Heart right ventricle (tissue), 16 donors: ENCODE measurements at places on chromosomes 3 and 15. TPM values are rescaled to one million over a fixed set of nuclear protein-coding genes. Genes with fewer than 3 reads are reported as not detected.

GRCh38 chr3:50817756-50818529 lies 143.2 kb downstream of the DOCK3 start:
- H3K36me3 ChIP-seq: no peaks in the 10 kb centered on the region
- H3K27me3 ChIP-seq: no peaks in the 10 kb centered on the region
- no peak for DNase-seq
- H3K4me3 ChIP-seq: no peak overlapping the region
- H3K27ac ChIP-seq: no peak overlapping the region
- H3K4me1 ChIP-seq: no peaks in the 10 kb centered on the region

DNA sequence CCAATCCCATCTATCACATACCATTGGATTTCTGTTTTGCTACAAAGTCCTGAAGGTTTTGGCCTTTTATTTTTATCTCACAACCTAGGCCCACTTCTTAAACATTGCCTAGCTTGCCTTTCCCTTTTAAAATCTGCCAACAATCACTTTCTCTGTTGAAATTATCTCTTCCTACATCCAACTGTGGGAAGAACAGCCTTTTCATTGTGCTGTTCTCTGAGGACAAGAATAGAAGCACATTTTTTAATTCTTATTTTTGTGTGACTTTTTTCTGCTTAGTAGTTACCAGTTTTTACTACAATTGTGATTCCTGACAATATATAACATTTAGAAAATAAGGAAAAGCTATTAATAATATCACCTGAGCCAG lies 159.2 kb downstream of the CNTN6 start:
- no peaks in the 10 kb centered on the region for H3K4me1 ChIP-seq
- no peak overlapping the region for H3K4me3 ChIP-seq
- no peaks in the 10 kb centered on the region for H3K27me3 ChIP-seq
- H3K27ac ChIP-seq: no peak overlapping the region

DNA sequence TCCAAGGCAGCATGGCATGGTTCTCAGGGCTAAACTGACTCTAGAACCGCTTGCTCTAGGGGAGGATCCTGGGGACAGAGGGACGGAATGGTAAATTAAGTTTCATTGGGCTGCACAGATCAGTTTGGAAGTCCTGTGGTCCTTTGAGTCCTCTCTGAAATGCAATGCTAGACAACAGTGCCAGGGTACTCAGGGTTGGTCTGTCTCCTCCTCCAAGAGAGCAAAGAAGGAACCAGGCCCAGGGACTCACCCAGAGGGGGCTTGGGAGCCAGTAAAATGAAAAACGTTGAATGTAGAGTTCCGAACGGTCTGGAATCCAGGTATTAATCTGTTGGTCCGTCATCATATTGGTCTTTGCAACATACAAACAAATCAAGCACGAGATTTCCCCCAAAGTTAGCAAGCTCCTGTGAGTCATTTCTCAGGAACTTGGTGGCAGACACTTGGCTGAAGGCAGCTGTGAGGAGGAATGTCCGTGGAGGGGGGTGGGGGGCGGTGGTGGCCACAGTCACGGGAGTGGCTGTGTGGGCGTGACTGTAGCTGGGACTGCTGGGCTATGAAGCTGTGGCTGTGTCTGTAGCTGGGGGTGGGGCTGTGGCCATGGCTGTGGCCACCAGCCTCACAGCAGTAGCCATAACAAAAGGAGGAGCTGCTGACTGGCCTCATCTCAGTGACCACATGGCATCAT lies 361.0 kb downstream of the SHQ1 start:
- H3K27ac ChIP-seq: no peak overlapping the region
- H3K4me3 ChIP-seq: no peak overlapping the region
- no peaks in the 10 kb centered on the region for H3K27me3 ChIP-seq

GRCh38 chr15:41974041-41974440 lies 1.7 kb upstream of the EHD4 start:
- no peaks in the 10 kb centered on the region for H3K36me3 ChIP-seq
- no peak overlapping the region for H3K27ac ChIP-seq
- no peaks in the 10 kb centered on the region for H3K27me3 ChIP-seq
- H3K4me3 ChIP-seq: no peak overlapping the region
- H3K4me1 ChIP-seq: no peaks in the 10 kb centered on the region
- DNase-seq: no peak

GRCh38 chr3:134317106-134317947 lies 56.9 kb downstream of the AMOTL2 start:
- DNase-seq: no peak
- H3K4me1 ChIP-seq: peaks cover 34% of the 10 kb centered on the region
- no peaks in the 10 kb centered on the region for H3K36me3 ChIP-seq
- H3K4me3 ChIP-seq: no peak overlapping the region
- H3K27me3 ChIP-seq: no peaks in the 10 kb centered on the region

DNA sequence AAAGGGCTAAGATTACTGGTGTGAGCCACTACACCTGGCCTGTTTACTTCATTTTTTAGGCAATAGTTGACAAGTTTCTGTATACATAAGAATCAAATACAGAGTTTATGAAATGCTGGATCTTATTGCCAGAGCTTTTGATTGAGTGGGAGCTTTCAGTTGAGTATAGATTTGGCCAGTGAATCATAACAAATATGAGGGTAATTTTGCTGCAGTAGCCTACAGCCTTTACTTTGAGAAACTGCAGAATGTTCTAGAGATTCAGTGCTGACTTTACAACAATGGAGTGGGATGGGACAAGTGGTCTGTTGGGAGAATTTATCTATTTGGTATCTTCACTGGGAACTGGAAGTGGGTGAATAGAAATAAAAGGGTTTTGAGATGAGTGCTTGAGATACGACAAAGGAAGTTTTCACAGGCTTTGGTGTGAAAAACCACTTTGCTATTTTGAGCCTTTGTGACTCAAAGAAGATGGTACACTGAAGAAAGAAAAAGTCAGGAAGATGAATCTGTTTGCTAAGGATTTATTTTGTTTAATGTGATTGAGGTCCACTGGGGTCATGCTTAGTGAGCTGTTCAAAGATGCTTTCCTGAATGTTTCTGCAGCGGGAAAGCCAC lies 227.8 kb downstream of the UBE2E2 start:
- no peak overlapping the region for H3K27ac ChIP-seq
- no peaks in the 10 kb centered on the region for H3K27me3 ChIP-seq
- H3K4me1 ChIP-seq: peaks cover 19% of the 10 kb centered on the region

- H3K4me1 ChIP-seq: peaks cover 30% of the 10 kb centered on the region
- DNase-seq: no peak
- H3K27me3 ChIP-seq: no peaks in the 10 kb centered on the region
These were observed 7.2 kb downstream of the RNF13 start for GRCh38 chr3:149820183-149820582.

DNA sequence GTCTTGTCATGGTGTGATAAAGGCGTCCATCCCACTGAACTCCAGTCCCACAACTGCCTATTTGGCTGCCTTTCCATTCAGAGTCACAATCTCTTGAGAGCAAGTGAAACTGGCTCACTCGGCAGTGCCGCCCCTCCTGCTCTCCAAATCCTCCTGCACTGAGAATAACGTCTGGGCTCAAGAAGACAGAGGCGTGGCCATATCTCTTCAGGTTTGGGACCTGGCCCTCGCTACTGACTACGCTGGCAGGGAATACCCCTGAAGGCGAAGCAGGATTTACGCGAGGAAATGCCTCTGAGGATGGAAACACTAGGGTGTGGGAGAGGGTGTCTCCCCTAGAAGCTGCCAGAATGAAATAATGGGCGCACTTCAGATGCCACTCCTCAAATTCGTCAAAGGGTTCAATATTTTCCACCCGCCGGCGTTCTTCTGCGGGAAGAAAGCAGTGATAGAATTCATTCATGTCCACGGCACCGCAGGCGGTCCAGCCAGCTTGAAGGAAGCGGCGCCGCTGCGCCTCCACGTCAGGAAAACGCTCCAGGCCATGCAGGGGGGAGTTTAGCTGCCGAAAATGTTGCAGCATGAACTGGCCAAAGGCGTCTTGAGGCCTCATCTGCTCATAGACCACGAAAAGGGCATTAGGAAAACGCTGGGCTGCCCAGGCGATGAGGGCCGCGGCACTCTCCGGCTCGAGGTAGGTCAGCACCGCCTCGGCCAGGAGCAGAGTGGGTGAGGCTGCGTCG lies 985 bp downstream of the LCMT2 start:
- H3K27ac ChIP-seq: peak overlapping the region; percentile 96
- H3K4me3 ChIP-seq: peak overlapping the region; percentile 68
- H3K4me1 ChIP-seq: peaks cover 31% of the 10 kb centered on the region
- no peak for DNase-seq
- H3K27me3 ChIP-seq: no peaks in the 10 kb centered on the region

GRCh38 chr15:84950570-84951111 lies 31.0 kb upstream of the PDE8A start:
- no peak overlapping the region for H3K27ac ChIP-seq
- no peaks in the 10 kb centered on the region for H3K27me3 ChIP-seq
- H3K36me3 ChIP-seq: no peaks in the 10 kb centered on the region

GRCh38 chr3:72458375-72458774 lies 389.9 kb downstream of the SHQ1 start:
- peaks cover 15% of the 10 kb centered on the region for H3K4me1 ChIP-seq
- no peak for DNase-seq
- H3K27me3 ChIP-seq: no peaks in the 10 kb centered on the region
- H3K36me3 ChIP-seq: no peaks in the 10 kb centered on the region

DNA sequence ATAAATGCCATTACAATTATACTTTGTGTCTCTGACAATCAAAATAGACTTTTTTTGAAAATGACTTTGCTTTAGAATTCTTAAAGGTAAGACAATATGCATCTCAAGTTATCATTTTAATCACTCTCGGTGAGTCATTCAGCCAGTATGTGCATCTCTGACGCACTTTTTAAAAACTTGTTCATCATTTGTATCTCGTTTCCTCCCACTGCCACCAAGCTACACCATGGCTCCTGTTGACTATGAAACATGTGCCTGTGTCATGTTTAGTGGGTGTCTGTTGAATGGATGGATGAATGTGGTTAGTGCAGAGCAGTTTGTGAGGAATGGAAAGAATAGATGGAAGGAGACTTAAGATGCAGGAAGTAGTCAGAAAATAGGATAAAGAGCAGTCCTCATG lies 68.6 kb downstream of the ARPP21 start:
- no peaks in the 10 kb centered on the region for H3K27me3 ChIP-seq
- DNase-seq: no peak
- H3K4me1 ChIP-seq: no peaks in the 10 kb centered on the region
- no peak overlapping the region for H3K4me3 ChIP-seq
- H3K27ac ChIP-seq: no peak overlapping the region

The LYSMD2 gene
- 3.9 TPM for total RNA-seq

The SAMD7 gene
- not detected for total RNA-seq

The ALDH1A2 gene
- 16.3 TPM for total RNA-seq

The ZCWPW2 gene
- total RNA-seq: 2.6 TPM

The ILDR1 gene
- 0.15 TPM for total RNA-seq
